ENCODE measurements at places on chromosomes 4 and X. TPM values are rescaled to one million over a fixed set of nuclear protein-coding genes. Genes with fewer than 3 reads are reported as not detected.

DNA sequence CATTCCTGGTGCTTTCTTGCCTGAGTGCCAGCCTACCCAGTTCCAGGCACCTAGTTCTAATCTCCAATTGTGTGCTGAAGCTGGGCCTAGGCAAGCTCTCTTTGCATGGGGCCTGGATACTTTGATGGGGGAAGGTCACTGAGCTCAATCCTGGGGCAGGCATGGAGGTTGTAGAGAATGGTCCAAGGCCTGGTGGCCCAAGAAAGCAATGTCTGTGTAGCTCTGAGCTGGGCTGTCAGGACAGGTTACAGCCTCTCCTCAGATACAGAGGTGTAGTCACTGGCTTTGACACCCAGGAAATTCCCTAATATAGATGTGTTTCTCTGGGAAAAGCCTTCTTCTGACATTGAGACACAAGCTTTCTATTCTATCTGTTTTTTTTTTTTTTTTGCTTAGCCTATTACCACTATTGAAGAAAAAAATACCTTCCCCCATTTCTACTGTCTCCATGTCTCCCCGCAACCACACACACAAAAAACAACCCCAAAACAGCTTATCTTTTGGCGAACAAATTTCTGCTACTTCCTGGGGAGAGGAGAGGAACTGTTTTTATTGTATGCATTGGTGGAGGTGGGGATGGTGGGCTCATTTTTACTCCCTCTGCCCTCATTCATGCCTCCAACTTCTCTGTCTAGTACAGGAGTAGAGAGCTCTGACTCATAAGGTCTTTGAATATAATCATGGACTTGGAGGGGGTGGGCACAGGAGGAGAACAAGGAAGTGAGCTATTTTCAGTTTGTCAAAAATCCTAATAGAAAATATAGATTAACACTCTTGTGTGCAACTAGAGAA, 66.7 kb upstream of the DHX15 start:
- no peak for DNase-seq

- no peak for DNase-seq
These were observed 87.7 kb downstream of the SLC4A4 start for GRCh38 chr4:71426381-71427042.

DNA sequence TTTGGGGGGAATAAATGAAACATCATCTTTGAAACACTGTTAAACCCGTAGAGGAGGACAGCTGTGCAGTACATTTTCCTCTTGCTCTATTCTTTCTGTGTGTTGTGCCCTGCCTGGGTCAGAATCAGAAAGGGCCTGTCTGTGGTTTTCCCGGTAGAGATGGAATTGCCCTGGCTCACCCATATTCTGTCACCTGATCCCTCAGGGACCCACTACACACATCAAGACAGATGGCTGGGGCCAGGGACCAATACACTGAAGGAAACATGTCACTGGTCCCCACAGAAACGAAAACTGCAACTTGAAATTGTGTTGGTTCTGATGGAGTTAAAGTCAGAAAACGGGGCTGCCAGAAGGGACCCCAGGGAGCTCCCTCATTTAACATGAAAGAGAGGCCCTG, 114.9 kb downstream of the ZNF827 start:
- no peak for DNase-seq

The CSAG1 gene
- total RNA-seq = not detected

The PNCK gene
- total RNA-seq = 6.1 TPM

GRCh38 chr4:140604544-140604943, 35.8 kb upstream of the UCP1 start:
- DNase-seq = no peak

The PORCN gene
- total RNA-seq = 3.7 TPM

The ERAS gene
- total RNA-seq = not detected

GRCh38 chr4:171348090-171348489, 465.1 kb upstream of the GALNTL6 start:
- DNase-seq = no peak

DNA sequence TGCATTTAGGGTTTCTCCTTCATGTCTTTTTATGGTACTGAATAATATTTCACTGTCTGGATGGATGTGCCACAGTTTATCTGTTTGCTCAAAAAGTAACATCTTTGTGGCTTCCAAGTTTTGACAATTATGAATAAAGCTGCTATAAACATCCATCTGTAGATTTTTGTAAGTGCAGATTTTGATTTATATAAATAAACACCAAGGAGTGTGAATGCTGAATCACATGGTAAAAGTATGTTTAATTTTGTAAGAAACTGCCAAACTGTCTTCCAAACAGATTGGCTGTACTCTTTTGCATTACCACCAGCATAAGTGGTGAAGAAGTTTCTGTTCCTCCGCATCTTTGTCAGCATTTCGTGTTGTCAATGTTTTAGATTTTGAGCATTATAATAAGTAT, 158.7 kb upstream of the GIMD1 start:
- no peak for DNase-seq

GRCh38 chr4:3769642-3770184, 3.5 kb downstream of the ADRA2C start:
- DNase-seq = no peak

The PAGE4 gene
- not detected for total RNA-seq

GRCh38 chr4:53986062-53986461, 78.3 kb downstream of the CHIC2 start:
- no peak for DNase-seq

DNA sequence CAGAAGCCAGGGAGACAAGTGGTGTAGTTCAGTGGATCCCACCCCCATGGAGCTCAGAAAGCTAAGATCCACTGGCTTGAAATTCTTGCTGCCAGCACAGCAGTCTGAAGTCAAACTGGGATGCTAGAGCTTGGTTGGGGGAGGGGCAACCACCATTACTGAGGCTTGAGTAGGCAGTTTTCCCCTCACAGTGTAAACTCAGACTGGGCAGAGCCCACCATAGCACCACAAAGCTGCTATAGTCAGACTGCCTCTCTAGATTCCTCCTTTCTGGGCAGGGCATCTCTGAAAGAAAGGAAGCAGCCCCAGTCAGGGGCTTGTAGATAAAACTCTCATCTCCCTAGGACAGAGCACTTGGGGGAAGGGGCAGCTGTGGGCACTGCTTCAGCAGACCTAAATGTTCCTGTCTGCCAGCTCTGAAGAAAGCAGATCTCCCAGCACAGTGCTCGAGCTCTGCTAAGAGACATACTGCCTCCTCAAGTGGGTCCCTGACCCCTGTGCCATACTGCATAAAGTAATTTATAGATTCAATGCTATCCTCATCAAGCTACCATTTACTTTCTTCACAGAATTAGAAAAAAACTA, 163.2 kb downstream of the HHIP start:
- DNase-seq = no peak

The ZNF630 gene
- 2.3 TPM for total RNA-seq

DNA sequence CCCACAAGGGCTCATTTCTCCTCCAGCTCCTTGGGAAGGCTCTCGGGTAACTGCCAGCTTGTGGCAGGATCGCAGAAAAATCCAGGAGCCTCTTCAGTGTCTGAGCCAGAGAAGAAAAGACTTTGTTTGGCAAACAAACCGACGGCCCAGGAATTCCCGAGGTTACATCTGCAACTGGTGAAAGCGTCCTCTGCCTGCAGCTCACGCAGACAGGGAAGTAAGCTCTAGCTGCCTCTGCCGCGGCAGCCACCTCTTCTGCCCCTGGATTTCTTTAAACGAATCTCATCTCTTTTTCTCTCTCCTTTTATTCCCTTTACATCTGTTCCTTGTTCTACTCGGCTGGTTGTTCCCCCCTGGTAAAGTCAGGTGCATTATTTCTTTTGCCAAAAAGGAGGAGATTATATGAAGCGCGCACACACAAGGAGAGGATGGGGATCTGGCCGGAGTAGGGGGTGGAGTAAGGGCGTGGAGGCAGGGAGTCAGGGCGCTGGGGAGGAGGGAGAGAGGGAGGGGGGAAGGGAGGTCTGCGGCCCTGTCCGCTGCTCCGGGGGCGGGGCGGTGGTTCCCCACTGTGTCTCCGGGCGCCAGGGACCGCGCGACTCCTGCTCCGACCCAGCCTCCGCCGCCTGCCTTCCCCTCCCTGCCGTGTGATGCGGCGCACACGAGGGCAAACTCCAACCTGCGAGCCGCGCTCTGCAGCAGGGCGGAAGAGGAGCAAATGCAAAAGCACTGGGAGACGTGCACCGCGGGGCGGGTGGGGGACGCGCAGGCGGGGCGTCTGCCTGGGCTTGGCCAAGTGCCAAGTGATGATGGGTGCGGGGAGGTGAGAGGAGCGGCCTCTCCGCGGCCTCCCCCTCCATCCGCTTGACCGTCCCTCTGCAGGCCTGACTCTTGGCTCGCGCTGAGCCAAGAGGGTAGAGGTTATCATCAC, at the start of gene DCHS2:
TSS of gene DCHS2 (minus strand) at position 459 of the 931 bp plus-strand sequence. CDS start at position 15, 444 bp downstream.
- DNase-seq = peak; percentile 21

DNA sequence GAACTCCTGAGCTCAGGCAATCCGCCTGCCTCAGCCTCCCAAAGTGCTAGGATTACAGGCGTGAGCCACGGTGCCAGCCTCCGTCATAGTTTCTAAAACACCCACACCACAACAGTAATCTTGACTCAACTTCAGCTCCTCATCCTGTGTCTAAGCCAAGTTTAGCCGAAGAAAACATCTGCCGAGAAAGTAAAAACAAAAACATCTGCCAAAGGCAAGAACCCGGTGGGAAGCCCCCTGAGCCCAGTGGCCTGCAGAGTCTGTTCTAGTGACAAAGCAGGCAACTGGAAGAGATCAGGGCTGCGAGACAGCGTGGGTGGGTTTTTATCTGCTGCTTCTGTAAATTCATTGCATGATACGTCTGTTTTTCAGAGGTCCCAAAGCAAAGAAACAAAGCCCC, 26.6 kb upstream of the CD99 start:
- no peak for DNase-seq

DNA sequence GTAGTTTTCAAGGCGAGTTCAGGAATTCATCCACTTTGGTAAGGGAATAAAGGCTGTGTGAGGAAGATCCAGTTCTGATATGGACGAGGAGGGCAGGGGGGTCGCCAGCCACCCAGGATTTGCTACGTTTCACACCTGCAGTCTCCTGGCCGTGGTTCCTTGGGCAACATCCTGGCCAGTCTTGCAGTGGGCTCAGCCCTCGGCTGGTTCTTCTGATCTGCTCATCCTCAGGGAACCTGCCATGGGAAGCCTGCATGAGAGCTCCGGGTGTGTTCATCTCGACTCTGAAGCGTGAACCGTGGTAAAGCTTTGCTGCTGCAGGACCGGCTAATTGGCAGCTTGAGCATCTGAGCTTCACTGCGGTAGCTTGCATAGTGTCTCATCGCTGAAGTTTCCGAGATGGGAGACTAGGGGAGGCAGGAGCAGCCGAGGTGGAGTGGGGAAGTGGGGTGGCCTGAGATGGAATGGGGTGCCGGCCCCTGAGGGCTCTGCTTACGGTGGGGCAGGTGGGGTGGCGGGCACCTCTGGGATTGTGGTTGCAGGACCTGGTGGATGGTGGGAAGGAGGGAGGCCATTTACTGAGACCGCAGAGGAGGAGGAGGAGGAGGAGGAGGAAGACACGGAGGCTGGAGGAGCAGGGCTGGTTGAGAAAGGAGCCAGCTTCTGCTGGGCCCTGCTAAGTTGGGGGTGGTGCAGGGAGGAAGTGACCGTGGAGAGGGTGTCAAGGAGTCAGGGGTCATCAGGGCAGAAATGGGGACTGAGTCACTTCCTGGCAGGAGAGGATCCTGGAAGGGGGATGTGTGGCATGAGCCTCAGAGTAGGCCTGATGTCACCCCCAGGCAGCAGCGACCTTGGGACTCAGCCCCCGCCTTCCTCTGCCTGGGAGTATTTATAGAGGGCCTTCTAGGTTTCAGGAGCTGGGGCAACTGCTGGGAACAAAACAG, 213.1 kb upstream of the PSAPL1 start:
- DNase-seq = no peak

The CORIN gene
- total RNA-seq = 0.57 TPM

All from Peyer's patch (tissue), 4 donors.